Right atrium auricular region (tissue), 2 donors: ENCODE measurements at places on chromosomes 16 and 17.

DNA sequence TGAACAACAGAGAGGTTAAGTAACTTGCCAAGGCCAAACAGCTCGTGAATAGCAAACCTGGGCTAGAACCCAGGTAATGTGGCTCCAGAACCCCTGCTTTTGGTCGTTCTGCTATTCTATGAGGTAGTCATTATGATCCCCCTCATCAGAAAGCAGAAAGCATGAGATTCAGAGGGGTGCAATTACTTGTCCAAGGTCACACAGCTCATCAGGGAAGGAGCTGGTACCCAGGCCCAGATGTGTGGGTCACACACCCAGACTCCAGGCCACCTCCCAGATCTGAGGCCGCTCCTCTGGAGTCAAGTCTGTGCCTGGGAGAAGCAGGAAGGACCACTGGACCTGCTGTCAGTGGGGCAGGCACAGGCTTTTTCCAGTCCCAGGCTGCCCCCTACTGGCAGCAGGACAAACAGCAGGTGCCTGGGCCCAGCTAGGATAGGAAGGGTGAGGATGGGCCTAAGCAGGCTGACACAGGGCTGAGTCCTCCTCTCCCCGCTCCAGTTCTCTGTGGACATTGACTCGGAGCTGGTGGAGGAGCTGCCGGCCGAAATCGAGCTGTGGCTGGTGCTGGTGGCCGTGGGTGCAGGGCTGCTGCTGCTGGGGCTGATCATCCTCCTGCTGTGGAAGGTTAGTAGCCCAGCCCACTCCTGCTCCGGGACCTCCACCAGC, 7.8 kb upstream of the PDK2 start:
- peak; percentile 75 for DNase-seq

- DNase-seq: no peak
Measured at GRCh38 chr17:27217631-27218030, 76.3 kb upstream of the WSB1 start.

- DNase-seq: no peak
Measured at GRCh38 chr17:80482555-80483308, 6.3 kb upstream of the NPTX1 start.

DNA sequence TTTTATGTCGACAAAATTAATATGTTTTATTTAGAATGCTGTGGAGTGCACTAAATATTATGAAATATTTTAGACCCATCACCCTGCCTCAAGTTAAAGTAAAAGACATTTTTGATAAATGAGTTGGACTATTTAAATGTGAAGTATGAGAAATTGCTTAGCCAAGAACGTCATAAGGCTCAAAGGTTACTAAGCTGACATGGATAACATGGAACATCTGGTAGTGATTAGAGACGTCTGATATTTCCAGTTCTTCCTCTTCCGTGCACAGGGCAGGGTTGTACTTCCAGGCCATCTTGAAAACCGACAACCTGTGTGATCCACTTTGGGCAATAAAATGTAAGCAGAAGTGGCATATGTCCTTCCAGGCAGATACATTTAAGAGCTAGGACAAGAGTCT, 7.2 kb upstream of the CCL8 start:
- no peak for DNase-seq

GRCh38 chr16:84098939-84099338, 17.8 kb downstream of the MBTPS1 start:
- DNase-seq: no peak

- peak; percentile 72 for DNase-seq
Measured at GRCh38 chr17:41785859-41786226, 668 bp downstream of the JUP start.

- DNase-seq: no peak
Measured at GRCh38 chr17:82157046-82158035, 55.3 kb downstream of the CCDC57 start.

- DNase-seq: no peak
Measured at GRCh38 chr17:51805765-51806164, 352.7 kb downstream of the CA10 start.

GRCh38 chr17:39187152-39187830, 10.2 kb downstream of the CACNB1 start:
- DNase-seq: no peak

GRCh38 chr16:4272114-4272956, 488 bp downstream of the TFAP4 start:
- no peak for DNase-seq
